ENCODE measurements at places on chromosomes 3 and 15.

GRCh38 chr3:123042413-123042812, 14.8 kb upstream of the SEMA5B start:
- DNase-seq: no peak

DNA sequence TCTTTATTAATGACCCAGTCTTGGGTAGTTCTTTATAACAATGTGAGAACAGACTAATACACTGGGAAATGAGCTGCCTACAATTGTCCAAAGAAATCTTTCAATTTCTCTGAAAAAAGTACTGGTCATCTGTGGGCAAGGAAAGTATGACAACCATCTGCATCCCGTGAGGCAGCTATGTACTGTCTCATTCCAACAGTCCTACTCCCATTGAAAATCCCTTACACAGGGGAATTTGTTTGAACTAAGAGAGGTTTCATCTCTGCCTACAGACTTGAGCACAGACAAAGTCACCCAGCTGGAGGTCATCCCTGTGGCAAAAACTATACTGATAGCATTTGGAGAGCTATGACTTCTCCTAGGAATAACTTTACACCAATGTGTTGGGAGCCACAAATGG, 27.1 kb downstream of the SHC4 start:
- DNase-seq: no peak

DNA sequence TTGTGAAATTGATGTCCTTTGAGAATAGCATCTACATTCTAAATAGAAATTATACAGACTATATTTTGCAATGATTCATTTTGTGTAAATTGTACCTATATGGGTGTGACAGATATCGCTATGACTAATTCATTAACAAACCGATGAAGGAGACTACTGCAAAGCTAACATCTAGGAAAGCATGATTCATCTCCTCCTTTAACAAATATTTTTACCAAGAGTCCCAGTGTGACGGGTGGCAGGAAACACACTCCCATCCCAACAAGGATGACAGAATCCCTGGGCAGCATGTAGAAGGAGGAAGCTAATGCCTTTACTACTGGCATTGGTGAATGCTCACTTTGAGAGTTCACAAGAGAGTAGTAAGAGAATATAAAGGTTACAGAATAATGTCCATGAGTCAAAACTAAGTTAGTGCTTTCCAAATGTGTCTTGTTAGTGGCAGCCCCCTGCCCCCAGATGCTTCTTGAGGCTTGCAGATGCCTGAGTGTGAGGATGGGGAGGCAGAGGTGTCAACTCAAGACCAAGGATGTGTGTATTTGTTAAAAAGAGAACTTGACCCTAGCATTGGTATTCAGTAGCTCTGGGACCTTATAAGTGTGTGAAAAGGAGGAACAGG, 180.6 kb downstream of the FMN1 start:
- no peak for DNase-seq

DNA sequence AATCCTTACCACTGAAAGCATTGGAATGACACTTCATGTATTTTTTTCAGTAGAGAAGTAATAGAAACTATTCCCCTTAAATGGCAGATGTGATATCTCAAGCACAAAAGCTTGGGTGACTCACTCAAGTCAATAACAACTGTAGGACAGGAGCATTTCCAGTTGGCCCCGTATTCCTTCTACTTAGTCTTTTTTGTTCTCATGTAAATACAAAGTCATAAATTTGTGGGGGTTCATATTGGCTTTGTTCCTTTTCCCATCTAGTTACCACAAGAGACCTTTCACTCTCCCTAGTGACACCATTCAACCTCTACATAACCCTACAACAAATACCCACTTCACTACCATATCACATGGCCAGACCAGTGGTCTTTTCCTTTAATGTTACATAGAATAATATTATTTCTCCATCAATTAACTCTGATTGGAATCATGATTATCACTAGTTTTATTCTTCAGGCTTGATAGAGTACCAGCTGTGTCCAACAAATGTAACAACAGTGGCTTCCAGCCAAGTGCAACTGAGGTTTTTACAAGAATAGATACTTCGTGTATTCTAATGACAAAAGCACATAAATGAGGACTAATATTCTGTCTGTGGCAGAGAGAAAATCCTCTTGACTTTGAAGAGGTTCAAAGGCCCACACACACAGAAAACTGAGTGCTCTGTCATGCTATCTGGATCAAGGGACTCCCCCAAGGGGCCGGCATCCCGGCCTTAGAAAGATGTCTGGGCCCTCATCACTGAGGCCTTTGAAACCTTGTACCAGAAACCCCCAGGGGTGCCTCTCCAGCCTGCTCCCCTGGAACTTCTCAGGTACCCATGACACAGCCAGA, 94.0 kb upstream of the THBS1 start:
- no peak for DNase-seq

Measured in GM12864 (cell line).